Activated T-helper 1 cell treated with anti-CD3 and anti-CD28 coated beads, Interleukin-2, amount 50 U/mL, for 16 hours (primary cell): ENCODE measurements at places on chromosomes 4 and X.

DNA sequence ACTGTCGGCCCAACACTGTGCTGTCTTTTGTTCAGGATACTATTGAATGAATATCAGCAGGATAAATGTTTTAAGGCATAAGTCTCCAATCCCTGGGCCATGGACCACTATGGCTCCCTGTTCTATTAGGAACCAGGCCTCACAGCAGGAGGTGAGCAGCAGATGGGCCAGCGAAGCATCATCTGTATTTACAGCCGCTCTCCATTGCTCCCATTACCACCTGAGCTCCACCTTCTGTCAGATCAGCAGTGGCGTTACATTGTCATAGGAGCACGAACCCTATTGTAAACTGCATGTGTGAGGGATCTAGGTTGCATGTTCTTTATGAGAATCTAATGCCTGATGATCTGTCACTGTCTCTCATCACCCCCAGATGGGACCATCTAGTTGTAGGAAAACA is 3.7 kb upstream of the APLN start:
- no peak for DNase-seq

GRCh38 chr4:56139241-56139827 is 190.6 kb downstream of the CEP135 start:
- DNase-seq, result no peak

DNA sequence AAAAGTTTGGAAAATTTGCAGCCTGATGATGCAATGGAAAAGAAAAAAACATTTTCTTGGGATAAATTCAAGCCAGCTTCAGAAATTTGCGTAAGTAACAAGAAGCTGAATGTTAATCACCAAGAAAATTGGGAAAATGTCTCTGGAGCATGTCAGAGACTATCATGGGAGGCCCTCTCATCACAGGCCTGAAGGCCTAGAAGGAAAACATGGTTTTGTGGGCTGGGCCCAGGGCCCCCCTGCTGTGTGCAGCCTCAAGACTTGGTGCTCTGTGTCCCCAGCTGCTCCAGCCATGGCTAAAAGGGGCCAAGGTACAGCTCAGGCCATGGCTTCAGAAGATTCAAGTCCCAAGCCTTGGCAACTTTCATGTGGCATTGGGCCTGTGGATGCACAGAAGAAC is 1049.8 kb upstream of the GRIA3 start:
- DNase-seq, result no peak

DNA sequence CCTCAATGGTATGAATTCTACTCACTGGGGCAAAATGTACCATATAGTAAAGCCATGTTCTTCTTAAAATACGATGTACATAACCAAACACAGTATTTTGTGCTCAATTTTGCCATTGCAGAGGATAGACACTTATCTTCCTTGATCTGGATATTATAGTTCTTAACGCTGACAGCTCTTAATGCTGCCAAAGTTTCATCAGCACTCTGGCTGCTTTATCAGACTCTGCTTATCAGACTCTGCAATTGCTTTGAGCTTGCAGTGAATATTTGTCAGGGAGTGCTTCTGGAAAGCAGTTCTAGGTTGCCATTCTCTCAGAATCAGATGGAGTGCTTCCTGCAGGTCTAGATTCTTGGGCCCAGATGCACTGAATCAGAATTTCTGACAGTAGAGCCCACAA is 863.1 kb downstream of the CCSER1 start:
- no peak for DNase-seq

GRCh38 chr4:8321220-8321619 is 51.7 kb downstream of the HTRA3 start:
- DNase-seq, result no peak

DNA sequence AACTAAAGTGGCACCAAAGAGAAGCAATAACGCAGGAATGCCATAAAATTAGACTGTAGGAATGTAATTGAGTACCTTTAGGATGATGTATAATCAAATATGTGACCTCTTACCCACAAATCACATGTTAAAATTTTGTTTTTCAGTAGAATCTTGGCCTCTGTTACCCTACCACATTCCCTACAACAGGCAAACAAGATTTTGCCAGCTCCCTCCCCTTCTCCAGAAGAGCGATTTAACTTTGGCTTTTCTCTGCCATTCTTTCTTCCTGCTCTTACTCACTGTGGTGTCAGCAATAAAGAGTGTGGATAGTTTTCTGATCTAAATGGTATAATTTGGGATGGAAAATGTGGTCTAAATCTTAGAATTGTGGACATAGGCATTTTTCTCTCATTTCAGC is 57.2 kb downstream of the TRIM2 start:
- no peak for DNase-seq

GRCh38 chr4:1327526-1328266 is 19.3 kb upstream of the UVSSA start:
- no peak for DNase-seq
